NCI-H510A (cell line): ENCODE measurements at places on chromosomes 16 and 17.

GRCh38 chr16:2090777-2091546, 43.2 kb downstream of the TSC2 start:
- DNase-seq: no peak

DNA sequence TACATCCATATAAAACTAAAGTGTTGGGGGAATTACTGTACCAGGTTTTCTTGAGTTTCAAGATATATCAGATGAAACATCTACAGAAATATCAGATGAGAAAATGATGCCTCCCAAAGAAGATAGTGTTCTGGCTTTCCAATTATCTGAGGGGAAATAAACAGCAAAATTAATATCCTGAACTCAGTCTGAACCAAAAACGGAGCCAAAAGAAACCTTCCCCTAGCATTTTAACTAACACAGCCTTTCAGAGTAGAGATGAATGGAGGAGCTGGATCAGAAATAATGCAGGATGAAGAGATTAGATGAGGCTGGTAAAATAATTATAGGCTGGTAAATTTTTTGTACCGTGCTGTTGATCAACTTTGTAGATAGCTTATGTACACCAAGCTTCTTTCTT, 16.2 kb downstream of the ERCC4 start:
- DNase-seq: no peak

DNA sequence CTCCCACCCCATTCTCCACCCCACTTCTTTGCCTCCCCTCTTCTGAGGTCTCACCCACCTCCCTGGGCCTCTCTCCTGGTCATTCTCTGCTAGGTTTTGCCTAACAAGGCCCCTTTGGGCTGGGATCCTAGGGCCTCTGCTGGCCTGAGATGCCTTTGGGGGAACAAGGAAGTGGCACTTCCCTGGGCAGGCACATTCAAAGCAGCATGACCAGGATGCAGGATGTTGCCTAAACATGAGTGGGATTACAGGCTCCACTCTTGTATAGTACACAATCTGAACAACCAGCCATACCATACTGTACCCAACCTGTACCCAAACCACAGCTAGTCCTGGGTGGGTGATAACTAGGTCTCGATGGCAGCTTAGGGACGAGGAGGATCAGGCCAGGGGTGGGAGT, 9.0 kb downstream of the GALK1 start:
- DNase-seq: no peak

DNA sequence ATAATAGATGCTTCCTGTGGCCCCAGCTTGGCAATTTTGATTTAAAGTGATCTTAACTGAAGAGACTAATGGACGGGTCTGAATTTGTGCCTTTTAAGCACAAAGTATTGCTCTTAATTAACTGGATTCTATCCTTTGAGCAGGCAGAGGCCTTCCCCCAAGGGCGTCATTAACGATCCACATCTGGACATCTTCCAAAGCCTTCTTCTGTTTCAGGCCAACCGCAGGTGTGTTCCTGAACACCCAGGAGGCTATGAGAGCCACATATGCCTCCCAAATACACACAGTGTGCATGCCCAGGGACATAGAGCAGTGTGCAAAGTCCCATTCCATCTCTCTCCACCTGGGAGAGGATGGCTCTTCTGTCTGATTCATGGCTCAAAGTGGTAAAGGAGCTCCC, 42.3 kb downstream of the MAPT start:
- no peak for DNase-seq

DNA sequence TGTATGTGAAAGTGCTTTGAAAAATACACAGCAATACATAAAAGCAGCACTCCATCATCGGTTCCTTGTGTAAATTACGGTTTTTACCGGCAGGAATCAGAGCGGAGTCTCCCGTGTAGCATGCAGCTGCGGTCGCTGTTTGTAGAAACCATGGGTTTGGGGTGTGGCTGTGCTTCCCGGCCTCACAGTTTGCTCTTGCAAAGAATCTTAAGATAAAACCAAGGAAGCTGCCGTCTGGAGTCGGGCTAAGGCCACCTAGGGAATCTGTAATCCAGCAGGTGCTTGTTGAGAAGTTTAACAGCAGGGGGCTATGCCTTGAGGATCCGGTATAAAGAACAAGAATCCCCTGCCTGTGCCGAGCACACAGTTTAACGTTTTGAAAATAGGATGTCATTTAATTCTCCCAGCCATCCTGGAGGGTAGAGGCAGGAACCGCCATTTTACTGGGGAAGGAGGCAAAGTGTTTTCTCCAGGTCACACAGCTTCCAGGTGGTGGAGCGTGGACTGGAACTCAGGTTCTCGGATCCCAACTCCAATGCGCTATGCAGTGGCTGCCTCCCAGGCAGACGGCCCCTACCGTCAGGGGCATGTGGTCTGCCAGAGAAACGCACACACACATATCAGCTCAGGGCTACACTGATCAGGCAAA, 6.0 kb upstream of the TLCD3A start:
- no peak for DNase-seq

GRCh38 chr17:76969598-76970172, 101.5 kb downstream of the MGAT5B start:
- peak; percentile 49 for DNase-seq

GRCh38 chr17:1779571-1780131, 17.8 kb downstream of the SERPINF1 start:
- no peak for DNase-seq

DNA sequence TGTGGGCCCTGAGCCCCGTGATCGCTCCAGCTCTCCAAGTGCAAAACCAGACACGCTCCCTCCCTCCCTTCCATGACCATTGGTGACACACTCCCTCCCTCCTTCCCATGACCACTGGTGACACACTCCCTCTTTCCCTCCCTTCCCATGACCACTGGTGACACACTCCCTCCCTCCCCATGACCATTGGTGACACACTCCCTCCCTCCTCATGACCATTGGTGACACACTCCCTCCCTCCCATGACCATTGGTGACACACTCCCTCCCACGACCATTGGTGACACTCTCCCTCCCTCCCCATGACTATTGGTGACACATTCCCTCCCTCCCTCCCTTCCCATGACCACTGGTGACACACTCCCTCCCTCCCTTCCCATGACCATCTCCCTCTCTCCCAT, 56.3 kb downstream of the LMF1 start:
- DNase-seq: no peak

GRCh38 chr16:8888951-8889892, 7.1 kb downstream of the LITAFD start:
- DNase-seq: no peak

DNA sequence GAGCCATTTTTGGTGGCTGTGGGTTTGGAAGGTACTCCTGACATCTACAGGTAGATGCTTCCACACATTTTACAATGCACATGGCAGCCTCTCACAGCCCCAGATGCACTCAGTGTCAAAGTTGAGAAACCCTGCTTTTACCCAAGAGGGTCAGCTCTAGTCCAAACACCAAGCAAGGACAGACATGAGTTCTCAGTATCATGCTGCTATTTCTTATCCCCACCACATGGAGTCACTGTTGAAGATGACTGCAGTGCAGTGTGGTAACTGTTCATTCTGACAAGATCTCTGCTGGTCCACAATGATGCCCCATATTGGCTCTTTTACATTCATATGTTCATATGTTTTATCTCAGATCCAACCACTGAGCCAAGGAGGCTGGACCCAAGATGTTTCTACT, 50.5 kb upstream of the SALL1 start:
- no peak for DNase-seq

DNA sequence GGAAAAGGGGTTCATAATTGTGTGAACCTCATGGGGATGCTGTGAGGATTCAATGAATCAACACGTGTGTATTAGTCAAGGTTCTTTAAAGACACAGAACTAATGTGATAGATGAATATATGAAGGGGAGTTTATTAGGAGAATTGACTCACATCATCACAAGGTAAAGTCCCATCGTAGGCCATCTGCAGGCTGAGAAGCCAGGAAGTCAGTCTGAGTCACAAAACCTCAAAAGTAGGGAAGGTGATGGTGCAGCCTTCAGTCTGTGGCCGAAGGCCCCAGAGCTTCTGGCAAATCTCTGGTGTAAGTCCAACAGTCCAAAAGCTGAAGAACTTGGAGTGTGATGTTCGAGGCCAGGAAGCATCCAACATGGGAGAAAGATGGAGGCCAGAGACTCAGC, 413.4 kb downstream of the CDH13 start:
- no peak for DNase-seq

- no peak for DNase-seq
Measured at GRCh38 chr16:25785361-25785760, 93.6 kb downstream of the HS3ST4 start.

- no peak for DNase-seq
Measured at GRCh38 chr17:36715951-36716350, 114.6 kb downstream of the MRM1 start.

- DNase-seq: no peak
Measured at GRCh38 chr17:4679658-4680057, 24.3 kb downstream of the PELP1 start.

GRCh38 chr16:2270070-2270462, 2.1 kb upstream of the RNPS1 start:
- DNase-seq: no peak

- no peak for DNase-seq
Measured at GRCh38 chr16:82995924-82996441, 369.2 kb downstream of the CDH13 start.

GRCh38 chr17:9206741-9207332, 185.5 kb downstream of the NTN1 start:
- no peak for DNase-seq

- no peak for DNase-seq
Measured at GRCh38 chr16:79081297-79082066, 519.1 kb downstream of the MAF start.

GRCh38 chr16:50335196-50335958, 33.4 kb downstream of the BRD7 start:
- no peak for DNase-seq

GRCh38 chr17:79672496-79672895, 58.2 kb upstream of the ENPP7 start:
- DNase-seq: no peak

DNA sequence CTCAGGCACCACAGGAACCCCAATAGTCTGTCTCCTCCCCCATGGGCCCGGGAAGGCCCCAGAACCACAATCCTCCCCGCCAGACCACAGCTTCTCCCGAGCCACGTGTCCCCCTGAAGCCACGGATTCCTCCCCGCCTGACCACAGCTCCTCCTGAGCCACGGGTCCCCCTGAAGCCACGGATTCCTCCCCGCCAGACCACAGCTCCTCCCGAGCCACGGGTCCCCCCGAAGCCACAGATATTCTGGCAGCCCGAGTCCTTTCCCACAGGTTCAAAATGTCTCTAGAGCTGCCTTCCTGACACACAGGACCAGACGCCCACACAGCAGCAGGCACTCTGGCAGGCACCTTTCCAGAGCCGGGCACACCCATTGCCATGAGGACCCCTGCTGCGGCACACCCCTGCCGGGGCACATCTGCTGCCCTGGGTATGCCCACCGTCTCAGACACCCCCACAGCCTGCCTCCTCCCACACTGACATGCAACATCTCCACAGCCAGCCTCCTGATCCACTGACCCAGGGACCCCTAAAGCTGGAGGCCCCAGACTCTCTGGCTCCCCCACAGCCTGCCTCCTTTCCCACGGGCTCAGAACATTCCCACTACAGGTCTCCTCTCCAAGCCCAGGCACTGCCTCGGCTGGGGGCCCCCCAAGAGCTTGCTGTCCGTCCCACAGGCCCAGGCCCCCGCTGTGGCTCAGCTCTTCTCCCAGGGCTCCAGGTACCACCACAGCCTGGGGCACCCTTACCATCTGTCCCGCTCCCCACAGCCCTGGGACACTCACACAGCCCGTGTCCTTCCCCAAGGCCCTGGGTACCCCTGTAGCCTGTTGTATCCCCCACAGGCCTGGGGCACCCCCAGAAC, 2.2 kb downstream of the KIAA0753 start:
- no peak for DNase-seq

- no peak for DNase-seq
Measured at GRCh38 chr16:70496513-70496912, 26.8 kb downstream of the COG4 start.

DNA sequence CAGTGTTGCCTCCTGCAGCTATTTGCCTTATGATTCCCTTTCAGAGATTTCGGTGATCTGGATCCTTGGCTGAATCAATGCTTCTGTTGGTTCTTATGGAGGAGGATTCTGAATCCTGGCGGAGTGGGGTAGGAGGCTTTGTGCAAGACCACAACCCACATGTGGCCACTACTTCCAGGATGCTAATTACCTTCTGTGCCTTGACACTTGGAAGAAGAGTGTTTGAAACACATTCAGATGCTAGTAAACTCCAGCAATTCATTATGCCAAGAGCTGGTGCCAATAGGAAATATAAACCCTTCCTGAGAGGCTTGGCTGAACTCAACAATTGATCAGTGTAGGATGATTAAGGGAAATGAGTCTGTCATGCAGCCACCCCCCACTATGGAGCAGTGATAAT, 12.1 kb upstream of the NLRP1 start:
- no peak for DNase-seq

GRCh38 chr16:4500272-4500671, 24.1 kb downstream of the HMOX2 start:
- DNase-seq: no peak

DNA sequence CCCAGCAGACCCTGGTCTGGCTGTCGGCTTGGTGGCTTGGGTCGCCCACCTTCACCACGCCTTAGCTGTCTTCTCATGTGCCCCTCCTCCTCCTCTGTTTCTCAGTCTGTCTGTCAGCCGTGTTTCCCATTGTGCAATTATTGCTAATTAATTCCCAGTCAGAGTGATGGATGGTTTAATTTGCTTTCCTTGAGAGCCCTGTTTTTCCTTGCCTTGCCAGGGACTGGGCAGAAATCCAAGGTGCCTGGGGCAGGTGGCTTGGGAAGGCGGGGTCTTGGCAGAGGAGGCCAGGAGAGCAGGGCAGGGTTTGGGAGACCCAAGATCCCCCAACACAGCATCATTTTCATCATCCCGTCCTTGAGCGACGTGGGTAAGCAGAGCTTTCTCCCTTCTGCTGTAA, 21.3 kb downstream of the NECAB2 start:
- no peak for DNase-seq

DNA sequence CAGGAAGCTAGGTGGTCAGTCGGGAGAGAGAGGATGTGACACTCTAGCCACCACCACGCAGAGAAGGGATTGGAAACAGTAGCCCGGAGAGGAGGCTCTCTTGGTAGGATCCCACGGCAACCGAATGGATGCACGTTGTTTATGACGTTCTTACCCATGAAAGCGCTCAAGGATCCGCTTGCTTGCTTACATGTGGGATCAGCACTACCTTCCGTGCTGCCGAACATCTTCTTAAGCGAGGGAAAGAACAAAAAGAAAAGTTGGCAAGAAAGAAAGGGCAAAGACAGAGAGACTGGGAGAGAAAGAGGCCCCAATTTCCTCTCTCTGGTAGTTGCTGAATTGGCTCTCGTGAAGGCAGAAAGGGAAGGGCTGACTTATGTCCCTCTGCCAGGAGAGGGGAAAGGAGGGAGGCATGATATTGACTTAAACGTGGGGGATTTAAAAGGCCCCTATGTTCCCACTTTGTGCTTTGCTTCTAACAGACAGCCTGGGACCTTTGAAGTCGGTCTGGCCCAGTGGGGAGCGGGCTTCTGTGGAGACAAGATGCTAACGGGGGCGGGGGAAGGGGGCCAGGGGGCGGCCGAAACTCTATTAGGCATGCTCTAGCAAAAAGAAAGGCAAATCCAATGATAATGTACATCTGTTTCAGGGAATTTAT, 35.4 kb downstream of the SNX20 start:
- no peak for DNase-seq
